ENCODE measurements at places on chromosomes 2 and 18.

- DNase-seq = no peak
Observed at GRCh38 chr2:127217470-127218325, 2.4 kb downstream of the CYP27C1 start.

- DNase-seq = no peak
Observed at GRCh38 chr2:64874593-64874992, 114.6 kb upstream of the SLC1A4 start.

GRCh38 chr2:33288011-33288410 is 188.4 kb upstream of the RASGRP3 start:
- DNase-seq = no peak

DNA sequence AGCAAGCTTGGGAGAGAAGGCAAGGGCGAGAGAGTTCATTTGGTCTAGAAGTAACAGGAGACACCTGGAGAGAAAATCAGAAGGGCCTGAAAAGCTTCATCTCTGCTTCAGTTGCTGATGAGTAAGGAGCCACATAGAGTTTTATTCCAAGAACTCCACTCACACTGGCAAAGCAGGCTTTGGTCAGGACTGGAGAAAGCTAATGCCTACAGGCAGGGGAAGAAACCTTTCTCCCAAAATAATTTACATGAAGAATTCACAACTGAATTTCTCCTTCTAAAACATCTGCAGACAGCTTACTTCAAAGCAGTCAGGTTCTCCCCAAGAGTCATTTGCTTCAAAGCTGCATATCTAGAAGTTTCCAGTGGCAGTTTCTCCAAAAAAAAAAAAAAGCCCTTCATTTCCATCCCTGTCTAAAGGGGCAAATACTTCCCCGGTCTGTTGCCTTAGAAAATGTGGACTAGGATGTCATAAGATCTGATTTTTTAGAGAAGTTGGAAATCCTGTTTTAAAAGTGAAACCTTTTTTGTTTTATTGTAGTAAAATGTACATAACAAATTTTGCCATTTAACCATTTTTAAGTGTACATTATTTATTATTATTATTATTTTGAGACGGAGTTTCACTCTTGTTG is 46.3 kb downstream of the TMEM247 start:
- DNase-seq = no peak

DNA sequence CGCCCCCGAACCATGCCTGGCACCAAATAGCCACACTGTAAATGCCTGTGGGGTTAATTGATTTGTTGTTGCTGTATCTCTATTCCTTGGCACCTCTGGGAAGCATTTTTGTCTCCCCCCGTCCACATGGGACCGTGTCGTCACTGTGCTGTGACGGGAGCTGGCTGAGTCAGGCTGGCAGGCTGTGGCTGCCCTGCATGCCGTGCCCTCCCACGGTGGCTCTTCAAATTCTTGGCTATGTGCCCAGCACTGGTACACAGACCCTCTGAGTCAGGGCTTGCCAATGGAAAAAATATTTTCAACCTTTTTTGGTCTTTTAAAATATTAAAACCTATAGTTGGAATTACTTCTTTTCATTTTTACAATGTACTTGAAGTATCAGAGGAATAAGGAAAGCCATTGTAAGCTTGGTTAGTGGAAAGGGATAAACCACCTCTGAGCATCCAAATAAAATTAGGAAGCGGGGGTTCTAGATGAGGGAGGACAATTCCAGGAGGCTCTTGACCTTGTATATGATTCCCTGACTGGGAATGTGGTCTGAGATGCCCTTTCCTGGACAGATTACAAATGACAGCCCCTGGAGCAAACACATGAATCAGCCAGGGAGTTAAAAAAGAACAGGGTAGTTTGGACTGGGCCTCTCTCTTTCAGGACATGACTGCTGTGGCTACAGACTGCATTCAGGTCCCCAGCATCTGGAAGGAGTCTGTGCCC is 59.4 kb downstream of the DGKD start:
- DNase-seq = peak; percentile 36

DNA sequence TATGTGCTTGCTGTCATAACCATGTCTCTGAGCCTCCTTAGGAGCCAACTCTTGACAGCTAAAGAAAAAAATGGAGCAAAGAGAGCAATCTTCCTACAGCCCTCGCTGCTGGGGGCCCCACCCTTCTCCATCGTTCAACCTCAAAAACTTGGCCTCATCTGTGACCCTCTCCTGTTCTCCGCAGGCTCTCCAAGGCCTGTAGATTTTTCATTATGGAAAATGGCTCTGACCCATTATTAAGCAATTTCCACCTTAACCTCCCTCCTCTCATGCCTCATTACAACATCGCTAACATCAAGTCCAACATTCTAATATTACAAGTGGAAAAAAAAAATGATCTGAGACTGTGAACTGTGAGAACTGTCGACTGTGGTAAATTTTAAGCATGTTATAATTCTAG is 98.7 kb downstream of the SLC8A1 start:
- no peak for DNase-seq

- no peak for DNase-seq
Observed at GRCh38 chr18:37270038-37270665, 295.4 kb downstream of the CELF4 start.

DNA sequence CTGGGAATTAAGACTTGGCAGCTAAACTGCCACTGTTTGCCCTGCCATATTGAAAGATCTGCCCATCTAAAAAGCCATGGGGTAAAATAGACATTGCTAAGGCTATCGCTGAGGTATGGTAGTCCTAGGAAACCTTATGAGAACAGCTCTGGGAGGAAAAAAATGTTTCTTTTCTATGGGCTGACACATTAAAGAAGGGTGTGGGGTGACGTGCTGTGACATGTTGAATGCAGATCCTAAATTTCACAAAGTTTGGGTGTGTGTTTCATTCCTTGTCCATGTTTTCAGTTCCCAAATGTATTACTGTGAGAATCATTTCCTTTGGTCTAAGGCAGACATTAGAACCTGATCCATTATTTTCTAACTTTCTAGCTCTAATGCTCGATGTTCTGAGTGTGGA is 766.4 kb downstream of the BCL11A start:
- no peak for DNase-seq

GRCh38 chr2:79511320-79511951 is 1.4 kb upstream of the CTNNA2 start:
- no peak for DNase-seq

GRCh38 chr2:195021711-195022507 is 635.1 kb upstream of the SLC39A10 start:
- no peak for DNase-seq

- peak; percentile 24 for DNase-seq
Observed at GRCh38 chr2:206084870-206085741, 868 bp downstream of the INO80D start.

- no peak for DNase-seq
Observed at GRCh38 chr2:233414273-233414654, 60.0 kb downstream of the DGKD start.

DNA sequence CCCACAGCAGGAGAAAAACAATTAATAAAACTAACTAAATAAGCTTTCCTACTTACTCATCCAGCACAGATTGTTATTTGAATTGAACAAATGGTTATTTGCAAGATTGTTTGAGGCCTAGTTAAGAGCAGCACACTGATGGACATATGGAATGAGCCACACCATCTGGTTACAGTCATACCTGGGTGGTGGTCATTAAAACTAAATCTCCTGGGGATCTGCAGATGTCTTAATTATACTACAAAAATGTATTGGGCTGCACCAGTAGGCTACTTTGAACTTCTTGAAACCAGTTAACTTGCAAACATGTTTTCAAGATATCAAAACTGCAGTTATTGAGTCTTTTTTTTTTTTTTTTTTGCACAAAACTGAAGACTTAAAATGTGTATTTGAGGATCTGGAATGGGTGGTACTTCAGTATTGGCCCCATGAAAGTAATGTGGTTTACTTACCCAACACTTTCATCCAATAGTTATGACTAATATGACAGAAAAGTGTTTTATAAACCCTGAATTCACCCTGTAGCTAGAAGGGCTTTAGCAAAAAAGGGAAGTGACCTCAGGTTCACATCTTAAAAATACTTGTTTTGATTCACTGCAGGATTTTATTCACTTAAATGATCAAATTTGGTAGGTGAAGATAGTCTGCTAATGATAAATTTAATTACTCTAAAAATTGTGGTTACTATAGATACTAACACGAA is 10.8 kb downstream of the AGFG1 start:
- no peak for DNase-seq

GRCh38 chr2:29117636-29118303 is 2.6 kb downstream of the CLIP4 start:
- no peak for DNase-seq

GRCh38 chr2:37191253-37191652 is 2.8 kb upstream of the SULT6B1 start:
- no peak for DNase-seq

- DNase-seq = no peak
Observed at GRCh38 chr18:79645291-79645983, 34.2 kb upstream of the CTDP1 start.

GRCh38 chr2:195520671-195521155 is 136.3 kb upstream of the SLC39A10 start:
- DNase-seq = no peak

- no peak for DNase-seq
Observed at GRCh38 chr2:199455545-199456382, 2.0 kb downstream of the SATB2 start.

GRCh38 chr18:78408623-78409022 is 571.0 kb upstream of the SALL3 start:
- DNase-seq = no peak

DNA sequence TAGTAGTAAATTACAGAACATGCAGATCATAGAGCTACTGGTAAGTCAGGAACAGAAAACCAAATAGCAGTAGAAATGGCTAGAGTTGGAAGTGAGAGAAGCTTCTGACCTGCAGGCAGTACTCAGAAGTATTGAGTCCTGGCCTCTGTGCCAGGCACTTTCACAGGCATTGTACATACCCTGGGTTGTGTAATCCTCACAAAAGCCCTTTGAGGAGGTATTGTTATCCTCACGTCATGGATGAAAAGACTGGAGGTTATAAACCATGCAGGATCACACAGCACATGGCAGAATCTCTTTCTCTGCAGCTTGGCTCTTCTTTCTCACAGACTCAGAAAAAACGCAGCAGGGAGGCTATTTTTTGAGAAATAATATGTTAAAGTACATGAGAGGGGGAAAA is 789.3 kb upstream of the FAM98A start:
- no peak for DNase-seq

DNA sequence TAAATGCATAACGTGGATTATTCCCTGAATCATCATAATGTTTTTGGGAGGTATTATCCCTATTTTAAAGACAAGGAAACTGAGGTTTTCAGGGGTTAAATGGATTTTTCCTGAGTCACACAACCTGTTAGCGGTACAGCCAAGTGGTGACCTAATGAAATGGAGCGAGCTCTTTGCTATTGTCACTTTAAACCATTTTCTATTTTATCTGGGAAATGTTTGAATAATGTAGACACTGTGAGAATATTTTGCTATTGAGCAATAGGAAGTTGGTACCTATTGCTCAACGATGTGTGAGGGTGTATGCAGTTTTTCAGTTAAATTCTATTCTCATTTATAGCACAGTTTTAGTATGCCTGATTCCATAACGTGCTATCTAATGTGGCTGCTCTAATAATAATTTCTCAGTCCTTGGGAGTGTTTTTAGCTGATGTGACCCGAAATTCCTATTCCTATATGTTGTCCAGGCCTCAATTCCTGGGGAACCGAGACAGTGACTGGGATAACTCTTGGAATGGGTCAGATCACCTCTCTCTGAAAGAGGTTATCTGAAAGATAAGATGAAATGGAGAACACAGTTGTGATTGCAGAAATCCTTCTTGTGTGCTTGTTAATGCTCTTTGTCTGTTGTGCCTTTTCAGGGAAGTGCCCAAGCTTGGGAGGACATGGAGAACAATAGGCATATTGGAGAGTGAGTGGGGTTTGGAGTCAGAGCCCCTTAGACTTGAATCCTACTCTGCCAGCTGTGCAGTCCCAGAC is 38.4 kb downstream of the ABCB11 start:
- no peak for DNase-seq

Data from stimulated activated CD4-positive, alpha-beta T cell treated with anti-CD3 and anti-CD28 coated beads, Interleukin-15, amount 100 ng/mL, for 1 hour (primary cell).